ENCODE measurements at places on chromosomes 12 and 14. TPM values are rescaled to one million over a fixed set of nuclear protein-coding genes. Genes with fewer than 3 reads are reported as not detected.

DNA sequence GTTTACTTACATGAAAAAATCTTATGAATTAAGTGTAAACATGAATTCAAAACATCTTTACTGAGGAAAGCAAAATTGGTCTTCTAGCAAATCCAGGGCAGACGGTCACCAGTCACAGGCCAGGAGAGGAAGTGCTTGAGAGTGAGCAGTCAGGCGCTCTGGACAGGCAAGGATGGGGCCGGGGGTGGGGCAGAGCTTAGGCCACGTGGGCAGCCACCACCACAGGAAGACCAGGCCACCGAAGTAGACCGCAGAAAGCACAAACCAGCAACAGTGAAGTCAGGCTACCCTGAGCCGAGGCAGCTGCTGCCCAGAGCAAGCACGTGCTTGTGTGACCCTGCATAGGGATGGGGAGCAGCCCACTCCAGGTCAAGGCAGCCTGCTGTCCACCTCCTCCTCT, 33.5 kb downstream of the SLC6A12 start:
- no peak overlapping the region for H3K4me3 ChIP-seq
- no peak overlapping the region for H3K27ac ChIP-seq
- H3K27me3 ChIP-seq, result no peaks in the 10 kb centered on the region
- H3K36me3 ChIP-seq, result no peaks in the 10 kb centered on the region
- DNase-seq, result no peak

Gene SIX6
- not detected for total RNA-seq

GRCh38 chr12:53052419-53053217, 2.8 kb downstream of the TNS2 start:
- H3K27me3 ChIP-seq, result no peaks in the 10 kb centered on the region
- H3K27ac ChIP-seq, result peak overlapping the region; percentile 99
- H3K4me3 ChIP-seq, result peak overlapping the region; percentile 59
- no peaks in the 10 kb centered on the region for H3K36me3 ChIP-seq

- DNase-seq, result no peak
- no peak overlapping the region for H3K4me3 ChIP-seq
- H3K36me3 ChIP-seq, result no peaks in the 10 kb centered on the region
- H3K27me3 ChIP-seq, result no peaks in the 10 kb centered on the region
- no peaks in the 10 kb centered on the region for H3K4me1 ChIP-seq
These were observed 93.3 kb upstream of the RIC8B start for GRCh38 chr12:106681210-106681609.

- DNase-seq, result no peak
- H3K27ac ChIP-seq, result no peak overlapping the region
- H3K4me3 ChIP-seq, result no peak overlapping the region
- no peaks in the 10 kb centered on the region for H3K36me3 ChIP-seq
These were observed 319.6 kb upstream of the RTL1 start for GRCh38 chr14:101223127-101223526.

DNA sequence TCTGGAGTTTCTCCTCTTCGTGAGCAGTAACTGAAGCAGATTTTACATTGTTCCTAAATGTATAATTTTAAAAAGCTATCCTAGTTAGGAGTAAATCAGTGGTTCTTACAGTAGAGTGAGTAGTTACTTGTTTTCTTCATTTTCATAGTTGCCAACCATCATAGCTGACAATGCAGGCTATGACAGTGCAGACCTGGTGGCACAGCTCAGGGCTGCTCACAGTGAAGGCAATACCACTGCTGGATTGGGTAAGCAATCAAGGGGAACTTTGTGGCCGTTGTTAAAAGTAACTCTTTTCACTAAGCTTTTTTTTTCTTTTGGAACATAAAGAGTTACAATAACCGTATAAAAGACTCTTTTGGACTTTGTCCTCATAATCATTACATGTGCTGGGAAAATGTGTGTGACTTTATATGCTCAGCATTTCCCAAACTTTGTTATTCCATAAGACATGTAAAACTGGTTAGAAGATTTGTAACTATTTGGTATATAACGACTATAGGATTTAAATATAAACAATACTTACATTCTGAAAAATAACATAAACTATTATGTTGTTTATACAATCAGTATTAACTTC, 12.4 kb downstream of the LRRC10 start:
- H3K36me3 ChIP-seq, result no peaks in the 10 kb centered on the region
- H3K27me3 ChIP-seq, result no peaks in the 10 kb centered on the region
- DNase-seq, result no peak

- no peaks in the 10 kb centered on the region for H3K27me3 ChIP-seq
- H3K36me3 ChIP-seq, result no peaks in the 10 kb centered on the region
- no peak overlapping the region for H3K4me3 ChIP-seq
- DNase-seq, result no peak
- H3K27ac ChIP-seq, result no peak overlapping the region
These were observed 10.0 kb upstream of the GPR19 start for GRCh38 chr12:12705838-12706520.

Gene CEP170B
- total RNA-seq, result 7.7 TPM

- DNase-seq, result no peak
- H3K27me3 ChIP-seq, result no peaks in the 10 kb centered on the region
- no peak overlapping the region for H3K4me3 ChIP-seq
These were observed 373.2 kb downstream of the ATP23 start for GRCh38 chr12:58314610-58315009.

DNA sequence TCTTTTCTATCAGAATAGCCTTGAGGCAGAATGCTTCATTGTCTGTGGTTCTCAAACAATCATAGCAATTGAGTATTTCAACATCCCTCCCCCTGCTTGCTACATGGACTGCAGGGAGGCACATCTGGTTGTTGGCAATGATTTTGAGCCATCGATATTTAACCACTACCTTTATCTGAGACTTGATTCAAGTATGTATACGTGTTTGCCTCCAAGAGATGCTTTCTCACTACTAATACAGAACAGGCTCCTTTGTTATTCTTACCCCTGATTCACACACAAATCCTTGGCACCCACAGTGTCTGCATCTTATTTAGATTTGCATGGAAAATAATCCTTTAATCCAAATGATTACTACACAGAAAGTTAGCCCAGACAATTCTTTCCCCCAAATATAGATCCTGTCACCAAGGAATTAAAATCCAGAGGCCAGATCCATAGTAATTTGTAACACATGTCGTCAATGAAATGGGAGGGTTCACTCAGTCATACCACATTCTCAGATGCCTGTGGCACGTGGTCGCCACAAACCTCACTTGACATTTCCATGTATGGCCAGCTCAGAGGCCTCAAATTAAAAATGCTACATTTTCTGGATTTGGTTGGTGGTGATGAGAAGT, 199.3 kb downstream of the ITPR2 start:
- H3K27me3 ChIP-seq, result no peaks in the 10 kb centered on the region
- no peak for DNase-seq

DNA sequence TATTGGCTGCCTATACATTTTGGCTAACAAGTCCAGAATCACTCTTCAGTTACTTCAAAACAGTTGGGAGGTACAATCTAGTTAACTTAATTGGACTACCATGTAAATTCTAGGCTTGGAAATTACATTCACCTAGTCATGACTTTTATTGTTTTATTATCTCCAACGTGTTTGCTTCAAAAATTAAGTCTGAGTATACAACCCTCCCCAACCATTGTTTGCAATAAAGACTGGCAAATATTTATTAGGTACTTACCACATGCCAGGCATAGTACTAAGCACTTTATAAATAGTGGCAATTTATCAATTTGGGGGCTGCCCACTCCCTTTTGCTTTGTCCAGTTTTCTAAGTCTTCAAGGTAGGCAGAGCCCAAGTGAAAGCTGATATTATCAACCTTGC, 30.3 kb downstream of the TXNDC16 start:
- H3K27ac ChIP-seq, result no peak overlapping the region
- no peak overlapping the region for H3K4me3 ChIP-seq
- no peaks in the 10 kb centered on the region for H3K4me1 ChIP-seq

DNA sequence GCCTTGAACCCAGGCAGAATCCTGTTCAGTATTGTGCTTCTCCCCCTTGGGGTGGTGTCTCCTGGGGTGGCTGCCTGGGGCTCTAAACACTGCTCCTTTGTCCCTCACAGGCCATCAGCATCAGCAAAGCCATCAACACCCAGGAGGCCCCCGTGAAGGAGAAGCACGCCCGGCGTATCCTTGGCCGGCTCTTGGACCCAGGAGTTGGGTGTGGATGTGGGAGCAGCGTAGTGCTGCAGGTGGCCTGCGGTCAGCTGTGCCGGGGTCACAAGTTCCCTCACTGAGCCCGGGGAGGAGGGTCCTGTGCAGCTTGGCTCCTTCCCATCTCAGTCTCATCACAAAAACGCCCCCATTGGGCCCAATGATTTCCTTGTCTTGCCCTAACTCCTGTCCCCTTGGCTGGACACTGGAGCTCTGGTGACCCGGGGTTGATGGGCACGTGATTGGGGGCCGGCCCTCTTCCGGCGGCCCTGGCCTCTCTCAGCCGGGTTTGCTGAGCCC, 12.7 kb downstream of the HIP1R start:
- no peak overlapping the region for H3K4me3 ChIP-seq
- H3K4me1 ChIP-seq, result no peaks in the 10 kb centered on the region

Data from uterus (tissue), 4 donors.